ENCODE measurements at places on chromosomes 11 and 22.
A peak's percentile ranks its signal among the peaks of the same experiment; 100 is the strongest.

- DNase-seq: peak; percentile 25
These were observed 1241.5 kb downstream of the BRD1 start for GRCh38 chr22:48585916-48586798.

GRCh38 chr11:69123593-69124545 is 31.9 kb upstream of the SMIM38 start:
- DNase-seq: no peak

DNA sequence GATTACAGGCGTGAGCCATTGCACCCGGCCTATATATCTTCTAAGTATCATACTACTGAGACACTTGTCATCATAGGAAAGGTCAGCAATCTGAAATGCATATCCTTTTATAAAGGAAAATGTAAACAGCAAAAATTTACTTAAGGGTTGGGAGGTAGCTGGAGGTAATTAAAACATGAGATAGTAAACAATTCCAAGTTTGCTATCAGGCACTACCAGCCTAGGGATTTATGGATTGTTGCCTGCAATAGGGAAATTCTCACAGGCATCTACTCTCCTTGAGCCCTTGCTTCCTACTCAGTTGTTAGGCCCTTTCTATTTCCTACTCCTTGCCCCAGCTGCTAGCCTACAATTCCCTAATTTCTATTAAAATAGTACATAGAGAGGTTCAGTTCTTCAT is 16.1 kb downstream of the PGR start:
- DNase-seq: no peak

DNA sequence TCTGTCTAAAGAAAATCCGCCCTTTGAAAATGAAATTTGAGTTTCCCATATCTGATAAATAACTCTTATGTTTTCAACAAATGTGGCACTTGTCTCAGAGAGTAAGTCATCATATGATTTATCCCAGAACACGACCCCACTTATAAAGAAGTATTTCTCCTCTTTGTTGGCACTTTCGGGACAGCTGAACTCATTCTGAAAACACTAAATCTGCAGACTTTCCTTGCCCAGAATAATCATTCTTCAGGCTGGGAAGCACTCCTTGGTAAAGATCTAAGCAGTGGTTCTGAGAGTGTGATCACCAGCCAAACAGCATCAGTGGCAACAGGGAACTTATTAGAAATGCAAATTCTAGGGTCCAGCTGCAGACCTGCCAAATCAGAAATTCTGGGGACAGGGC is 532.2 kb upstream of the API5 start:
- no peak for DNase-seq

GRCh38 chr22:19951346-19951745 is 9.7 kb upstream of the TXNRD2 start:
- no peak for DNase-seq

GRCh38 chr11:126468102-126468521 is 112.6 kb downstream of the ST3GAL4 start:
- no peak for DNase-seq

GRCh38 chr11:8719211-8719649 is 36.6 kb downstream of the RPL27A start:
- no peak for DNase-seq

GRCh38 chr22:39431216-39431801 is 25.5 kb upstream of the MGAT3 start:
- no peak for DNase-seq

DNA sequence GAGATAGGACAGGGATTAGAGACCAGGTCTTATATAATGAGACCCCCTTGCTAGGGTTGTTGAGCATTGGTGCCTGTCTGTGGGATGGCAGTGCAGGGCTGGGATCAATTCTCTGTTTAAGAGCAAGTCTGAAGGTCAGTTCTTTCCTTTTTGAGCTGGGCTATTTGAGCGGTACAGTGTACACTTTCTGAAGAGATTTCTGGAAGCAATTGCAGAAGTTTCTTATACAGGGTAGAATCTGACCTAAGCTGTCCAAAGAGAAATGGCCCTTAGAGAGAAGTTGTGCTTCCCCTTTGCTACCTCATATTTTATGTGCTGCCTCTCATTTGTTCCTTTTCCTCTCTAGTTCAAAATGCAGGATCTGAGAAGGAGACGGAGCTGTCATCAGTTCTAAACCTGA is 35.8 kb downstream of the CSTPP1 start:
- no peak for DNase-seq

GRCh38 chr11:26573896-26574295 is 1.8 kb upstream of the MUC15 start:
- no peak for DNase-seq

DNA sequence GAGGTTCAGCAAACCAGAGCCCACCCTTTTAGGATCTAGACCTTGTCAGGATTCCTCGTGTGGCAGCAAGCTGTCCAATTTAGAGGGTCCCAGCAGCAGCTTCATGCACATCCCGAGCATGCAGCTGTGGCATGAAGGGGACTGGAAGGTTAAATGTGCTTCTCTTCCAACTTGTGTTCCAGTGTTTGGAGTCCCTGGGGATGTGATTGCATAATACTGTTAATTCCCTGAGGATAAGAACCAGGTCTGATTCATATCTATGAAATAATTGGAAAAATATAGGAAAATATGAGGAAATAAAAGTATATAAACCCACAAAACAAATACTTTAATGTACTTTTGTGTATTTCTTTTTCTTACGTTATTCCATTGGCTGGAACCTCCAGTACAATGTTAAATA is 130.5 kb downstream of the MORC2 start:
- DNase-seq: no peak

DNA sequence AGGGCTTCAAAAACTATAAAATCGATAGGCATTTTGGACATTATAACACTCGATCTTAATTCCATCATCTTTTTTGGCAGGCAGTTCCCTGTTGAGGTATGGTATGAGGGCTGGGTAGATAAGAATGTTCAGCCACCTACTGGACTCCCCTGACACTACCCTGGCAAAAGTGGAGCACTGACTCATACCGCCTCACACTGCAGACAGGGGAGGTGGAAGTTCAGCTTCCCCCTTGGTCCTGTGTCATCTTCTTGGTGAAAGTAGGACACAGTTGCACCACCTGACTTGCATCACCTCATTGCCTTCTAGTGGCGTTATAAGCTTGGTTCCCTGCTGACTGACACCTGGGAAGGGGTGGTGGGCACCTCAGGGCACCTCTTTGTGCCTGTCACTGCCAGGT is 30.4 kb downstream of the PAAF1 start:
- no peak for DNase-seq

- DNase-seq: no peak
These were observed 9.6 kb upstream of the TPST2 start for GRCh38 chr22:26599505-26599904.

DNA sequence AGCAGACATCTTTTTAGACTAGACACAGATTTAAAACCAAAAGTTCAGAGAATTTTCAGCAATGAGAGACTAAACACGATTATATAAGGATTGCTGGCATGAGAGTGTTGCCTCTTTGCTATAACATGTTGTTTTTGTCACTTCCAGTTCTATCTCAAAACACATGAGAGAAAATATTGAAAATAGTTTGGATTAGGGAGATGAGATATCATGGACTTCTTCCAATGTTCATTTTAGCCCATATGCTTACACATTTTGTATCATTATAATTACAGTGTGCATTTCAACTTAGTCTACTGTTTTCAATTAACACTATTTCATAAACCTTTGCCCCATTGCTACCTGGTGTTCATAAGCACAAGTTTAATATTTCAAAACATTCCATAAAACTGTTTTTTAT is 175.9 kb upstream of the PGR start:
- DNase-seq: no peak

Data from NCI-H2029 (cell line).